Erythroblast (primary cell): ENCODE measurements at places on chromosomes 5 and 9.

- DNase-seq = no peak
Measured at GRCh38 chr5:174755106-174755505, 30.7 kb downstream of the MSX2 start.

GRCh38 chr5:173477345-173478040, 139.0 kb downstream of the BOD1 start:
- no peak for DNase-seq

- DNase-seq = no peak
Measured at GRCh38 chr5:128965638-128966302, 482 bp downstream of the SLC27A6 start.

GRCh38 chr5:124310453-124310852, 436.0 kb downstream of the ZNF608 start:
- DNase-seq = no peak

GRCh38 chr9:82526577-82526976, 536.4 kb downstream of the RASEF start:
- DNase-seq = no peak

DNA sequence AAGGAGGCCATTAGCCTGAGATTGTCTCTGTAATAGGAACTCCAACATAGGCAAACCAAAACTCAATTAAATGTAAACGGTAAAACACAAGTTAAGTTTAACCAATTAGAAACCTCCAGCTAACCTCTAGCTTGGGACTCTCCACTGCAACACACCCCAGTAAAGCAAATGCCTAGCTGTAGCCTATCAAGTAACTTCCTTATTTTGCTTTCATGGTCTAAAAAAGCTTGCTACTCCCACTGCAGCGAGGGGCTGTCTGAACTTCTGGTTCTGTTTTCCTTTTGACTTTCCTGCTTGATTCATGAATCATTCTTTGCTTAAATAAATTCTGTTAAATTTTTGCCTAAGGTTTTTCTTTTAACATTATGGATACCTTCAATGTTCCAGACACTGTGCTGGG, 24.4 kb upstream of the C5orf46 start:
- no peak for DNase-seq

DNA sequence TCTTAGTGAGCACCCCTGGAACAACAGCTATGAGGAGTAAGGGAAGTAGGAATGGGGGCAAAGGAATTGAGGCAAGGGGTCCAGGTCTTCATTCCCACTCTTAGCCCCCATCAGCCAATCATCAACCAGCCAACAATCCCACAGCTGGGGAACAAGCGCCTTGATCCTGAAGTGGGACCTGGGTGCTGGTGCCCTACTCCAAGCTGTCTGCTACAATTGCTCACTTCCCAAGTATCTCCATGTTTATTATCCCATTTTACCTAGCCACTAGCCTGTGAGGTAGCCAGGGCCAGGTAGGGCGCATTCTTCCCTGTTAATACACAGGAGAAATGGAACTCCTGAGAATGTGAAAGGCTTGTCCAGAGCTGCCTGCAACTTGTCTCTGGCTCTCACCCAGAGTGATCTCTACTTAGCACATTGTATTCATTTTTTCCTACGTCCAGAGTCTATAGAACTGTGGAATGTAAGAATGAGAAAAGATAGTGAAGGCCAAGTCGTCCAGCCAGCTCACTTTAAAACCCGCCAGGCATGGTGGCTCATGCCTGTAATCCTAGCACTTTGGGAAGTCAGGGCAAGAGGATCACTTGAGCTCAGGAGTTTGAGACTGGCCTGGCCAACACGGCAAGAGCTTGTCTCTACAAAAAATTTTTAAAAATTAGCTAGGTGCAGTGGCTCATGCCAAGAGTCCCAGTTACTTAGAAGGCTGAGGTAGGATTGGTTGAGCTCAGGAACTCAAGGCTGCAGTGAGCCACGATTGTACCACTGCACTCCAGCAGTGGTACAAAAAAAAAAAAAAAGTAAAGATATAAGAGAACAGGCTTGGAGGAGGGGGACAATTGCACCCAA, 6.2 kb upstream of the DNAJC18 start:
- DNase-seq = no peak

DNA sequence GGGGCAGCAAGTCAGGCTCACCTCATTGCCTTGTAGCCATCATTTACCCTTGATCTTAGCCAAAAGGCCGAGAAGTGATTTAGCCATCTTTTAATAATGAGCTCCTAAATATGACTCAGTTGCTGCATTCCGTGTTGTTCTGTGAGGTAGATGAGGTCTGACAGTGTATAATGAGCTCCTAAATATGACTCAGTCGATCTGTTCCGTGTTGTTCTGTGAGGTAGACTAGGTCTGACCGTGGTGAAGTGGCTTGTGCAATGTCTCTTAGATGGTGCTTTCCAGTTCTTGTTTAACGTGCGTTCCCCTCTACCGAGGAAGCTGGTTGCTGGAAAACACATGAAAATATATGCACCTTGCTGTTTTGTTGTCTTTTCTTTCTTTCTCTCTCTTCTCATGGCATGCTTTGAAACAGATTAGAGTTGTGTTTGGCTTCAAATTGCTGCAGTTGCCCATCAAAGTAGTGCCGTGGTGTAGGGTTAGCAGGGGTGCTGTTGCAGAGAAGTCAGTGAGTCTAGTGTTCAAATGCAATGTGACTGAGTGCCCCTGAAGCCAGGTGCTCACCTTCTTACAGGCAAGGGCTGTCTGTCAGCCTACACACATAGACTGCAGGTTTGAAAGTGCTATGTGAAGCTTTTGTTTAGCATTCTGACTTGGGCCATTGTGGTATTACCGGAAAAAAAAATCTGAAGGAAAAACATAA, 118.6 kb downstream of the KDM4C start:
- no peak for DNase-seq

DNA sequence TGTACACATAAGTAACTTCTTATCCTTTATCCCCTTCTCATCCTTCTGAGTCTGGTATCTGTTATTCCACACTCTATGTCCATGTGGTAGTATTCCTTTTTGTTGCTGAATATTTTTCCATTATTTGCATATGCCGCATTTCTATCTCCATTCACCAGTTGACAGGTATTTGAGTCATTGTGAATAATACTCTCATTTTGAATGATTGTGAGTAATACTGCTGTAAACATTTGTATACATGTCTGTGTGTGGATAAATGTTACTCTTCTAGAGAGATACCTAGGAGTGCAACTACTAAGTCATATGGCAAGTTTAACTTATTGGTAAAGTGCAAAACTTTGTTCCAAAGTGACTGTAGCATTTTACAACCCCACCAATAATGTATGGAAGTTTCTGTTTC, 15.6 kb downstream of the RIC1 start:
- DNase-seq = no peak

DNA sequence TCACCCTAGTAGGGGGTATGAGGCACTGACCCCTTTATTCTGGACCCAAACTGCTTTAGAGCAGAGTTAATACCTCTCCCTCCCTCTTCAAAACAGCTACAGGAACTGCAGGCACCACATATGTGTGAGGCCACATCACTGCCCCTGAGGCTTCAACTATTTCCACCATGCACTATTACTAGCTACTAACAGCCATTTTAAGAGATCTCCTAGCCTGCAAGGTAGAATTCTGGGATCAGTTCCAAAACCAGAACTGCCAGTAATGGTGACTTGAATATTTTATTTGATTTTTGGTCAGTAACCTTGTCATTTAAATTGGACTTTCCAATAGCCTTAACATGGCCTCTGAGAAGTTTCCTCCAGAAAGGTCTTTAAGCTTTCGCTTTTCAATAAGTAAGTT, 55.3 kb upstream of the FSD1L start:
- peak; percentile 11 for DNase-seq

DNA sequence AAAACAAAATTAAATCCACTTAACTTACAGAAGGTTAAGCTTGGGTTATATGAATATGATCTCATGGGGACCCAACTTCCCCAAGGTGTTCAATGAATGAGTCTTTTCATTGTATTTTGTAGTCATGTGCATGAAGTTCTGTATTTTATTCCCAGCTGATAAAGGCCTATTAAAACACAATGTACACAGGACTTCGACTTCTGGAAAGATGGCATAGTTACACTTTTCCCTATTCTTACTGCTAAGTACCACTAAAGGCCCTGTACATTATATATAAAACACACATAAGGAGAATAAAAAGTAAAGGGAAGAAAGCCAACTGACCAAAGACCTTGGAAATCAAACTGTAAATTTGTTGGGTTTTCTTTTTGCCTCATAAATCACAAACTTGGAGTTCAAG, 222.4 kb downstream of the SAXO1 start:
- no peak for DNase-seq

DNA sequence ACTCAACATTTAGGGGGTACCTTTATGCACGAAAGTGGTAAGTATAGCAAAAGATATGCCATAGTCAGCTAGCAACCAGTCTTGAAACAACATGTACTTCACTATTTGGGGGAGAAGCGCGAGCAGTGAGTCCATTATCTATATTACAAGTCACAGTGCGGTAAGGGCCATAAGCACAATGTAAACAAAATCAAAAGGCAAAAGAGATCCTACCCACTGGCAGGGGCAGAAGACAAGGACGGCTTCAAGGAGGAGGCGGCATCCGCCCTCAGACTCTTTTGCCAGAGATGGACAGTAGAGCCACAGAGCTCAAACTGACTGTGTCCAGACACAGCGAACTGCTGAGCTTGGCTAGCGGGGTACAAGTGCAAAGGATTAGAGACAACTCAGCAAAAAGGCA, 9.6 kb downstream of the MAPK9 start:
- DNase-seq = no peak

- no peak for DNase-seq
Measured at GRCh38 chr5:103208460-103208859, 50.1 kb upstream of the MACIR start.

DNA sequence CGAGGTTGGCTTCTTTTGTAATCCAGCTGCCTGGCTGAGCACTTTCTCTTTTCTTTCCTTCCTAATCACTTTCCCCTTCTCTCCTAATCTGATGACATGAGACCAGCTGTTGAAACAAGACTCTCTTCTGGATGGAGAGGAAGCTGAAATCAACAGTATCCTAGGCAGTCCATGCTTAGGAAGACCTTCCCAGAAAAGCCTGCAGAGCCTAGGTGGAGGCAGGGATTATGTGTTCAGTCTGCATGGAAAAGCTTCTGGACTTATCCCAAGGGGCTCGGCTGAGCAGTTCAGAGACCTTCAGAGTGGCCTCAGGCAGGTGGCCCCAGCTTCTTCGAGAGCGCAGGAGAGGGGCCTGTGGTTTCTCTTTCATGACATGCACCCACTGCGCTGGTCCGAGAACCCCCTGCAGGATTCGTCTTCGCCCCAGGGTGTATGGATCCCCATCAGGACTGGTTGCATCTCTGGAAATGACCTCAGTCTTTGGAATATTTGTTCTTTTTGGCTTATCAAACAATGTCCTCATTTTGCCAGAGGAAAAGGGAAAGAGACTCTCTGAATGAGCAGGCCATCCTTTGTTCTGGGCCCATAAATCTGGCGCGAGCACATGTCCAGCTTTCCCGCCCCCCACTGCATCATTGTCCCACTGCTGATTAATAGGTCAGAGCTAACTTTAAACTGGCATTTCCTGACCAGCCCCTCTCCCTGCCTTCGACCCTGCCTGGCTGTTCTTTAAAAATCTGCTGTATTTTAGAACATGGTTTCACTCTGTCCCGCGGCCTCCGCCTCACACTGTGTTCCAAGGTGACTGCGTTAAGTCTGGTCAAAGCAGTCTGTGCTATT, 177.9 kb upstream of the KLF4 start:
- no peak for DNase-seq

DNA sequence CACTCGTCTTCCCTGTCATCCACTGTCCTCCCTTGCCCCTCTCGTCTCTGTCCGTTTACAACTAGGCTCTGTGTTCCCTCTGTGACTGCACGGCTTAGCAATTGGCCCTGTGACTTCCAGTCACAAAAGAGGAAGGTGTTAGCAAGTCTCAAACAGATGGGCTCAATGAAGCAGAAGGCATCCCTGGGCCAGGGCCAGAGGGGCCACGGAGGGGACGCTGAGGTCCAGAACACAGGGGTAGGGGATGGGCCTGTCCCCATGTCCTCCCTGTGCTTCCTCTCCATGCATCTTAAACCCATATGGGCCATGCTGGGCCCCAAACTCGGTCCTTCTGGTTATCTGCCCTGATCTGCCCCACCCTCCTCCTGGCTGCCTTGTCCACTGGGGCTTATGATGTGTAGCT, at the start of gene CD72:
CD72 (minus strand) TSS at position 89 of the 403 bp plus-strand sequence. CDS start 110 bp downstream, outside the sequence.
- DNase-seq = no peak

GRCh38 chr5:83750749-83751148, 30.1 kb upstream of the HAPLN1 start:
- no peak for DNase-seq

- DNase-seq = no peak
Measured at GRCh38 chr5:128736553-128736952, 198.5 kb upstream of the FBN2 start.

DNA sequence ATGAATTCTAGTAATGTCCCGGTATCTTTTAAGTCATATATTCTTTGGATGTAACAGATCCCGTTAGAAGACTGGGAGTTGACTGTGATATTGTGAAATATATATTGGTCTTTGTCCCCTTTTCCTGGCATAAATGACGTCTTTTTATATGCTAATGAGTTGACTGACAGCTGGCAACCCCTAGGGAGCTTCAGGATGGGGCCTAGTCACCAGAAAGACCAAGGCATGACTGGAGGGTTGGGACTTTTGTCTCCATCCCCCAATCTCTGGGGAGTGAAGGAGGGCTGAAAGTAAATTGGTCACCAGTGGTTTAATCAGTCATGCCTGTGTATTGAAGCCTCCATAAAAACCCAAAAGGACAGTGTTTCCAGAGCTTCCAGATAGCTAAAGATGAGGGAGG, 241.6 kb downstream of the PJA2 start:
- no peak for DNase-seq

- no peak for DNase-seq
Measured at GRCh38 chr5:118459490-118459889, 528.9 kb downstream of the DTWD2 start.

DNA sequence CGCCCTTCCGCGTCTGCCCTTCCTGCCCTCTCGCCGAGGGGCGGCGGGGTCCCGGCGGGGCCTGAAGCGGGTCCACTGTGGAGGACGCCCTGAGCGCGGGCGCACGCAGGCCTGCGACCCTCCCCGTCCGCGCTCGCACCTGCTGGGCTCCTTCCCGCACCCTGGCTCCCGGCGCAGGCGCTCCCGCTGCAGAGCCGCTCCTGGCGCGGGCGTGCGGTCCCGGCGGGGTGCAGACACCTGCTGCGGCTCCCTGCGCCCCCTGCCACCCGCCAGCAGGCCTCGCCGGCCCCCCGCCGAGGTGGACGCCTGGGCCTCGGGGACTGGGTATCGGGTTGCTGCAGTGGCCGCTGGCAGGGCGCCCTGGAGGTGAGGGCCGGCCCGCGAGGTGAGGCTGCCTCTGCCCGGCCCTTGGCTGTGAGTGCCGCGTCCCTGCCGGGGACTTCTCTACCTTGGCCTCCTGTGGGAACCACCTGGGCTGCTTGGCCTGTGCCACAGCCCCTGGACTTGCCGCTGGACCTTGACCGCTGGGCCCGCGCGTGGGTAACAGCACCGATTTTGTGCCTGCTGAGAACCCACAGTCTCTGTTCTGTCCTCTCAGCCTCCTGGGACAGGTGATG, 627 bp downstream of the ARRDC1 start:
- no peak for DNase-seq

DNA sequence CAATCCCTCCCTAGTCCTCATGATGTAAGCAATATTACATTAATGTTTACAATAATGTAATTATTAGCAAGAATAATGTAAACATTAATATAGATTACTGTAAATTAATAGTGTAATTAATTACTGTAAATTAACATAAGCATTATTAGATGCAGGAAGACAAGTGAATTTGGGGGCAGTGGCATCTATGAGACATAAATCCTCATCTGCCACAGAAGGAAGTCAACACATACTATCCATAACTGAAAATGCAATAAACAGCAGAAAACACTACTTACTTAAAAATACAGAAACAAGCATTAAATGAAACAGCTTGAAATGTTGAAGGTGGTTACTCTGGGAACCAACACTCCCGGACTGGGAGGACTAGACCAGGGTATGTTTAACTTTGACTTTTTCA, 685 bp upstream of the NIPSNAP3A start:
- DNase-seq = peak; percentile 43
